NCI-H1105 treated with DMSO at 0.1 percent for 48 hours (cell line): ENCODE measurements at places on chromosomes 11 and 22.

DNA sequence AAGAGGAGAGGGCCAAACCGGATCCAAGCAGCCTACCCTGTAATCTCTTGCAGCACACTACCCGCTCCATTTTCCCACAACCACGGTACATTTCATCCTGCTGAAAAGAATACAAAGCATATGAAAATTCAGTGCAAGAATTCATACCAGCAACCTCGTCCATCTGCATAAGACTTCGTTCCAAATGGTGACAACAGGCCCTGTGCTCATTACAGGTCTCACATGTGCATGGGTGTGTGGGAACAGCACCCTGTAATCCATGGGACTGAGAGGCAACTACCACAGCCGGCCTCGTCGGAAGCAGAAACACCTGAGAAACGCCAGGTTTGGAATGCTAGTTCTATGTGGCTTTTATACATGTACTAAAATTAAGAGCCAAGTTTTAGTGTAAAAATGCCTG is 52.3 kb downstream of the LARGE1 start:
- DNase-seq: no peak

GRCh38 chr22:45426387-45426786 is 12.9 kb downstream of the RIBC2 start:
- no peak for DNase-seq

DNA sequence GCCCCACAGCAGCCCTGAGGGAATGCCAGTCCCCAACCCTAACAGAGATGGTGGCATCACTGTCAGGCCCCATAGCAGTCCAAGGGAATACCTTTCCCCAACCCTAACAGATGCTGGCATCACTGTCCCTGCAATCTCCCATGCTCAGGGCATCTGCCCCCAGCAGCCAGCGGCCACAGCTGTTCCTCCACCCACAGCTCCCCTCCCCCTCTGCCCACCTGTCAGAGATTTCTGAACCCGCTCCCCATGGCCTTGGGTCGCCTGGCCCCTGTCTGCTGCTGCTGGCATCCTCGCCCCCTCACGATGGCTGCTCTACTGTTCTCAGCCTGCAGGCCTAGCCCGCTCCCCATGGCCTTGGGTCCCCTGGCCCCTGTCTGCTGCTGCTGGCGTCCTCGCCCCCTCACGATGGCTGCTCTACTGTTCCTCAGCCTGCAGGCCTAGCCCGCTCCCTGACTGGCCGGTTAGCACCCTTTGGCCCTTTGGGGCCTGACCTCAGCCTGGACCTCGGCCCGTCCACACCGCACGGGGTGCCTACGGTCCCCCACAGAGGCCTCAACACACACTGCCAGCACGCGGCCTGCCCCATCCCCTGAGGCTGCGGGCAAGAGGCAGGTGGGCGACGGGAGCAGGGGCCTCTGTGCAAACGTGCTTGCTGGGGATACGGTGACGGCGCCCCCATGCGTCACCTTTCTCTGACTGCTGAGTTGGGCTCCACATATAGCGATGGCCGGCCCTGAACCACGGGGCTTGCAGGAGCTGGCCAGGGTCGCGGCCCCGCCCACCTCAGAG is 20.7 kb downstream of the CHID1 start:
- DNase-seq: no peak

DNA sequence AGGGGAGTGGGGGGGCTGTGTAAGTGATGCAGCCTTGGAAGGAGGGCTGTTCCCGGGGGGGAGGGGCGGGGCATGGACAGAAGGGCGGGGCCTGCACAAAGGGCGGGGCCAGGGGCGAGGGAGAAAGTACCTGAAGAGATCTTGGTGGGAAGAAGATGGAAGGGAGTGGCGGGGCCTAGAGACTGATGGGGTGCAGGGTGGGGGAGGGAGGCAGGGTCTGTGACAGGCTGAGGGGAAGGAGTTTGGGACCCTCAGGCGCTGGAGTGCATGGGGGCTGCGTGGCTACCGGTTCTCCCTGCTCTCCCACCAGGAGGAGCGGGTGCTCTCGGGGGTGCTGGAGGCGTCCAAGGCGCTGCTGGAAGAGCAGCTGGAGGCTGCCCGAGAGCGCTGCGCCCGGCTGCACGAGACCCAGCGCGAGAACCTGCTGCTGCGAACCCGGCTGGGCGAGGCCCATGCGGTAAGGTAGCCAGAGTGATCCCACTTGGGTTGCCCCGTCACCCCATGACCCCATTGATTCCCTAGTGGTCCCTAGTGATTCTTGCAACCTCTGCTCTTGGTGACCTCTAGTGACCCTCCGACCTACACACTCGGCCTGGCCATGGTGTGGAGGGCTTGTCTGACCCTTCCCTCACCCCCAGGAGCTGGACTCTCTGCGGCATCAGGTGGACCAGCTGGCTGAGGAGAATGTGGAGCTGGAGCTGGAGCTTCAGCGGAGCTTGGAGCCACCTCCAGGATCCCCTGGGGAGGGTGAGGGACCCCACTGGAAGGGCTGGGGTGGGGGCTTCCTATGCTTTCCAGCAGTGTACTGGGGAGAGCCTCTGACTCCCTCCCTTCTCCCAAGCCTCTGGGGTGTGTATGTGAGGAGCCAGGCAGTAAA is 3.1 kb downstream of the CCDC88B start:
- DNase-seq: peak; percentile 51

DNA sequence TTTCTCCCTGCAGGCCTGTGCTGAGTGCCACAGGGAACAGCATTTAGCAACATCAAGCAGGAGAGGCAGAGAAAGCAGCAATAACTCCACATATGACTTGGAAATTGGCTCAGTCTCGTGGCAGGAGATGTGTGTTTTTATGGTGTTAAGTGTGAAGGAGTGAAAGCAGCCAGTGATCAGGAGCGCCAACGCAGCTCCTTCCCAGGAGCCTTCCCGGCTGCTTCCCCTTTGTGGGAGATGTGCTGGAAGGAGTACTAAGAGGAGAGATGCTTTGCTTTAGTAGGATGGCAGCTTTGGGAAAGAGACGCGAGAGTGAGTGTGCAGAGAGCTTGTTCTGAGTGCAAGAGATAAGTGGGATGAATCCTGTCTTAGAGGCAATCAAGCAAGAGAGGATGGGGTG is 54.7 kb upstream of the KIRREL3 start:
- DNase-seq: no peak

GRCh38 chr11:71120471-71120896 is 131.9 kb downstream of the SHANK2 start:
- DNase-seq: peak; percentile 14

- DNase-seq: no peak
Measured at GRCh38 chr11:19735157-19735908, 22.7 kb downstream of the NAV2 start.

GRCh38 chr11:117646411-117646810 is 150.6 kb downstream of the DSCAML1 start:
- DNase-seq: no peak

GRCh38 chr11:103811870-103812455 is 224.5 kb upstream of the DDI1 start:
- DNase-seq: no peak

GRCh38 chr11:62555464-62556107 is 9.0 kb upstream of the AHNAK start:
- no peak for DNase-seq

DNA sequence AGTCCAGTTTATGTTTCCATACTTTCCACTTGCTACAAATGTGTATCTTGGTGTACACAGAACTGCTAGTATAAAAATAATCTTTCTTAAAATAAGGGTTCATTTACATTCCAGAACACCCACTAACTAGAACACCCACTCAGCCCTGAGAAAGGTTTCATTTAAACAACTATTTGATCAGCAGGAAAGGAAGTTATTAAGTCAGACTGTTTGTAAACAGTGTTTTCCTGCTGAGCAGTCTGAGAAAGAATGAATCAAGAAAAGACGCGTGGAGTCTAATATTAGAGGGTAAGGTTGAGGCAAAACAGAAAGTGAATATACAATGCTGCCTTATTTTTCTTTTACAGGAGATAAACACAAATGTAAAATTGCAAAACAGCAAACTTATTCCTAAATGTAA is 32.7 kb downstream of the NARS2 start:
- DNase-seq: no peak

- no peak for DNase-seq
Measured at GRCh38 chr11:90134478-90135003, at the start of gene NAALAD2. TSS of gene NAALAD2 (plus strand) at chr11:90134663. CDS start at chr11:90134759, 96 bp downstream.

DNA sequence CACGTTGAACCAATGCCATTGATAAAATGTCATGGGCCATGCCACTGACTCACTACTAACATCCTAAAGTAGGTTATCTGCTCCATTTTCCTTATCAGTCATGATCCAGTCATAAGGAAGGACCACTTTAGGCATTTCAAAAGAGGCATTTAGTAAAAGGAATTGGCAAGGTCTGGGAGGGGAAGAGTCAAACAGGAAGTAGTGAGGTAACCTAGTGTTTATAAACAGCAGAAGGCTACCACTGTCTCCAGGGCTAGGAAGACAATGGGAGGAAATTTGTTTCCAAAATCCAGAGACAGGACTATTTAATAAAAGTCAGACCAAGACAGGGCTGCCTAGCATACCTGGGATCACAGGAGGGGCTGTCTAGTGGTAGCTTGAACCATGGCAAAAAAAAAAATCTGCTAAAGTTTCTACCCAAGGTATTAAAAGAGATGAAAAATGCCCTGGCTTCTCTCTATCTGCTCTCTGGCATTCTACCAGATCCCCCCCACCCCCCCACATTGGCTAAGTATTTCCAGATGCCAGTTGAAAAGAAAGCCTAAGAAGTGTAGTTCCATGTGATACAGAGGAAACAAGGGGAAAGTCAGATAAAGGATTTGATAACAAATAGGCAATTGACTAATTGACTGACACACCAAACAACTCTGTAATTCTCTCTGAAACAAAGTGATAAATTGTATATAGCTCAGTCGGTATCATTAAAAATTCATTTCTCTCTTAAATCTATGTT is 50.4 kb upstream of the C11orf87 start:
- no peak for DNase-seq

GRCh38 chr11:12241971-12242672 is 131.7 kb downstream of the MICAL2 start:
- DNase-seq: no peak

GRCh38 chr11:35404388-35404775 is 15.0 kb downstream of the SLC1A2 start:
- DNase-seq: no peak

- DNase-seq: peak; percentile 23
Measured at GRCh38 chr11:120564573-120565311, 53.2 kb downstream of the GRIK4 start.

GRCh38 chr22:49756676-49757075 is 71.0 kb downstream of the BRD1 start:
- no peak for DNase-seq

- DNase-seq: no peak
Measured at GRCh38 chr22:33652615-33653014, 267.7 kb downstream of the LARGE1 start.

- no peak for DNase-seq
Measured at GRCh38 chr11:61071913-61072312, 30.4 kb upstream of the CD5 start.

DNA sequence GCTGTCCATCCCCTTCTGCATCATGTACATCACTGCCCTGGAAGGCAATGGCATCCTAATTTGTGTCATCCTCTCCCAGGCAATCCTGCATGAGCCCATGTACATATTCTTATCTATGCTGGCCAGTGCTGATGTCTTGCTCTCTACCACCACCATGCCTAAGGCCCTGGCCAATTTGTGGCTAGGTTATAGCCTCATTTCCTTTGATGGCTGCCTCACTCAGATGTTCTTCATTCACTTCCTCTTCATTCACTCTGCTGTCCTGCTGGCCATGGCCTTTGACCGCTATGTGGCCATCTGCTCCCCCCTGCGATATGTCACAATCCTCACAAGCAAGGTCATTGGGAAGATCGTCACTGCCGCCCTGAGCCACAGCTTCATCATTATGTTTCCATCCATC is 337 bp downstream of the OR52B6 start:
- DNase-seq: no peak

DNA sequence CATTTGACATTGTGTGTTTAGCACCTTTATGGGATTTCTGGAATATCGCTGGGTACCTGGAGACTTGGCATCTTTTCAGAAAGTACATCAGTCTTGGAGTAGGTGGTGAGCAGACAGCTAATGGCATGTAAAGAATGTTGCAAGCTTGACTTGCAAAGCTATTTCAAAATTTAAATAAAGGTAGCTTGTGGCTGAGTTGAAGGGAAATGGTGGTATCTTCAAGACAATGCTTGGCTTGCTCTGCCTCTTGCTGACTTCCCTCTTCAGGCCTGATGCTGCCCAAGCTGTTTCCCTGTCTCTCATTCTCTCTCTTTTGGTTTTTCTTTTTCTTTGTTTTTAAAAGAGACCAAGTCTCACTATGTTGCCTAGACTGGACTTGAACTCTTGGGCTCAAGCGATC is 13.2 kb downstream of the ZNRF3 start:
- DNase-seq: no peak

- DNase-seq: no peak
Measured at GRCh38 chr11:101444164-101444563, 139.6 kb downstream of the TRPC6 start.

GRCh38 chr11:3095712-3096361 is 38.6 kb upstream of the CARS1 start:
- DNase-seq: no peak

DNA sequence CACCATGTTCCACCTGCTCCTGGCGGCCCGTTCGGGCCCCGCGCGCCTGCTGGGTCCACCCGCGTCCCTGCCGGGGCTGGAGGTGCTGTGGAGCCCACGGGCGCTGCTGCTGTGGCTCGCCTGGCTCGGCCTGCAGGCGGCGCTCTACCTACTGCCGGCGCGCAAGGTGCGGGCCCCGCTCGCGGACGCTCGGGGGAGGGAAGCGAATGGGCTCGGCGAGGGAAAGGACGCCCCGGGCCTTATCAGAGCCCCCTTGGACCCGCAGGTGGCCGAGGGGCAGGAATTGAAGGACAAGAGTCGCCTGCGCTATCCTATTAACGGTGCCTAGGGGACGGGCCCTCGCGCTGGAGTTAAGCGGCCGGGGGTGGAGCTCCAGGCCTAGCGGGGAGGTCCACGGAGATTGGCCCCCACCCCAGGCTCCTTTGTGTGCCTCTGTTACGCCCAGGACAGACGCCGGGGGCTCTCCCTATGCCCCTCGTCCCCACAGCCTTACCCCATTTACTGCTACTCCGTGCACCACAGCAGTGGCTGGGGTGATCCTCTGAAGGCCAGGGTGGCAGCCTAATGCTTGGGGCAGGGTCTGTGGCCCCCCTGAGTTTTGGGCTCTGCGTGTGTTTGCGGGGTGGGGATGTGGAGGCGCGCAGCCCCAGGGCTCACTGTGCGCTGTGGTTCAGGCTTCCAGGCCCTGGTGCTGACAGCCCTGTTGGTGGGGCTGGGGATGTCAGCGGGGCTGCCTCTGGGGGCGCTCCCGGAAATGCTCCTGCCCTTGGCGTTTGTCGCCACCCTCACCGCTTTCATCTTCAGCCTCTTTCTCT is 1.1 kb downstream of the TM7SF2 start:
- peak; percentile 38 for DNase-seq

- DNase-seq: peak; percentile 36
Measured at GRCh38 chr22:19730655-19731360, 7.5 kb downstream of the GP1BB start.

- no peak for DNase-seq
Measured at GRCh38 chr11:64038500-64038899, 2.8 kb downstream of the FLRT1 start.

DNA sequence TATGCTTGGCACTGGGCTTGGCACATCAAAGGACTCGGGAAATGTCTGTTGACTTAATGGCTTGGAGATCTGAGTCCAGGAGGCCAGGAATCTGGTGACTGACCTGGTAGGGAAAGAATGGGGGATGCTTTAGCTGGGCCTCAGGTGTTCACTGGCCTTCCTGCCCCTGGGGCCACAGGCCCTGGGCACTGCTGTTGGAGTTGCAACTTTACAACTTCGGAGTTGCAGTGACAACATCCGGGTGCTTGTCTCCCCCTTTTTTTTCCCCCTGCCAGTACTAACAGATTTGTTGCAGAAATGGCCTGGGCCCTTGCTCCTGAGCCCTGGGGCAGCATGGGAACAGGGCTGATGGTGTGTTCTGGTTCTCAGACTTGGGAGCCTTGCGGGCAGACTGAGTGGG is 23.8 kb downstream of the OSBP2 start:
- no peak for DNase-seq
